ENCODE measurements at places on chromosomes 3 and 15. TPM values are rescaled to one million over a fixed set of nuclear protein-coding genes. Genes with fewer than 3 reads are reported as not detected.

DNA sequence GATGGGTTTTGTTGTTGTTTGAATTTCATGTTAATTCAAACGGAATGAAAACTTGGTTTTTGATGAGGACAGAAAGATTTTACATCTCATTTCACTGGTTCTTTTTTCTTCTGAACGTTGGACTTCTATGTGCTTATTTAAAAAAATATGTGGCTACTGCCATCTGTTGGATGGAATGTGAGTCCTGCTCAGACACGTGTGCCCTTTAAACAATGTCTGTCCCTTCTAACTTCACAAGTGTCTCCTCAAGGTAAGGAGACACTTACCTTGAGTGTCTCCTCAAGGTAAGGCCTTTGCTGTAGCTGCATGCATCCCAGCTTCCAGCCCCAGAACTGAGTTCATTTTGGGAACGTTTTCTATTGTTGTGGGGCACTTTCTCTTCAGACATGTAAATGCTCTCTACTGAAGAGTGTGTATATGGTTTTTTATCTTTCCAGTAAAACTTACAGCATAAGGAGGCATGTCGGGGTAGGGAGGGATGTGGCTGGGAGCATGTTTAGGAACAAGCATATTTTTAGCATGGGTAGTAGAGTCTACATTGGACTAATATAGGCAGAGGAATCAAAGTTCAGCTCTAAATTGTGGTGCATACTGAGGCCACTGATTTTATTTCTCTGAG lies 63.1 kb upstream of the UBE3A start:
- peak; percentile 52 for ATAC-seq

GRCh38 chr3:114887806-114888205 lies 259.3 kb downstream of the ZBTB20 start:
- ATAC-seq = no peak

DNA sequence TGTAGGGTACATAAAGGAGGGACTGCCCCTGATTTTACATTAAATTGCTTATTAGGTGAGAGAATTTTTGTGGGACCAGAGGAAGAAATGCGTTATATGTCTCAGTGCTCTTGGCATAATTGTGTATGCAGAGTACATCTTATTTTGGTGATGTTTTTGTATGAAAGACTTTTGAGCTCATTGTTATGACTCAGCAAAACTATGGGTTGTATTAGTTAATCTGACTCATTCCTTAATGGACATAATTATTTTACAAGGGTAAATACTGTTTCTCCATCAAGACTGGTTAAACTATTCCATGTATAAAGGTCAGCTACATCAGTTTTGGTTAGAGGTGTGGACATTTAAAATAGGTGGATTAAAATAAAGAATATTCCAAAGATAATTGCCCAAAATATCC lies 156.8 kb downstream of the ALCAM start:
- ATAC-seq = no peak

DNA sequence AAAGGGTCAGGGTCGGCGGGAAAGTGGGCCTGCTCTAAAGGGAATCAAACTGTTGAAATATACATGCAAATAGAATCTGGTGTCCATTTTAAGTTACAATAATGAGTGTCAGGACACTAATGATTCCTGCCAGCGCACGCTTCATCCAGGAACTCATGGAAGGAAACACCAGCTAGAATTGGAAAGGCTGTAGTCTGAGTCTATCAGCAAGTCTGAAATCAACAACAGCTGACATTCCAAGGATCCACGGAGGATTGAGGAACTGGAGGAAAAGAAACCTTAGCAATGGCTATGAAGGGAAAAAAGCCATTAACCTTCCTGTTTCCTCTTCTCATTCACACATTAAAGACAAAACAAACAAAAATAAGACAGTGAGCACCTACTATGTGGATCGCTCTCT lies 1063.1 kb downstream of the NTRK3 start:
- no peak for ATAC-seq

PLAAT1 gene
- 7.4 TPM for total RNA-seq

LOXL1 gene
- total RNA-seq = 5.8 TPM

Data from esophagus mucosa (tissue), 1 donor.